ENCODE measurements at places on chromosomes 11 and 22.

DNA sequence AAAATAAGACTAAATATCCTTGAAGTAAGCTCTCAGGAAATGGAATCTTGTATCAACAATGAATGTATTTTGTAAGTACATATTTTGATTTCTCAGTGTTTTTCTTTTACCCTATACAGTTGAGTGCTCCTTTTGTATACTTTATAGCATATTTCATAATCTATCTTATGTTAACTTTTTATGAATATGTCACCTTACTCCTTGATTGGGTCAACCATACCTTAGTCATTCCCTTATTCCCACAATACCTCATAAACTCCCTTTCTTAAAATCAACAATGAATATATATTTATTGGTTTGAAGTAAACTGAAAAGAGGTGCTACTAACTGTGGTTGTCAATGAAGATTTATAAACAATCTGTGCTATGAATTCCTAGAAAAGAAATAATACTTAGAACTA is 686.2 kb downstream of the METTL15 start:
- DNase-seq, result no peak

DNA sequence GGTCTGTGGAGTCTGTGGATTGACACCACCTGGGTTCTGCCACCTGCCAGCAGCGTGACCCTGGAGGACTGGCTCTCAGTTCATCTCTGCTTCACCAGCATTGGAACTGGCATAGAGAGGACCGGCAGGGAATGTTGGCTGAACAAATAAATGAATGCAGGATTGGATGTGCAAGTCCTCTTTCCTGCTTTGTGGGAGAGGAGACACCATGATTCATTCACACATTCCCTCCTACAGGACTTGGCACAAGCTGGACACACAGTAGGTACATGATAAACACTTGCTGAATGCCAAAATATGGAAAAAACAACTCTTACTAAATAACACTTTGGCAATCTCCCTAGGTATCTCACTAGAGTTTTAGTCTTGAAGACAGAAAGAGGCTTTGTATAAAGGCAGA is 116.6 kb upstream of the NARS2 start:
- no peak for DNase-seq

GRCh38 chr22:50078761-50079160 is 6.5 kb downstream of the MLC1 start:
- no peak for DNase-seq

- DNase-seq, result no peak
These were observed 1.6 kb upstream of the WT1 start for GRCh38 chr11:32436751-32437494.

DNA sequence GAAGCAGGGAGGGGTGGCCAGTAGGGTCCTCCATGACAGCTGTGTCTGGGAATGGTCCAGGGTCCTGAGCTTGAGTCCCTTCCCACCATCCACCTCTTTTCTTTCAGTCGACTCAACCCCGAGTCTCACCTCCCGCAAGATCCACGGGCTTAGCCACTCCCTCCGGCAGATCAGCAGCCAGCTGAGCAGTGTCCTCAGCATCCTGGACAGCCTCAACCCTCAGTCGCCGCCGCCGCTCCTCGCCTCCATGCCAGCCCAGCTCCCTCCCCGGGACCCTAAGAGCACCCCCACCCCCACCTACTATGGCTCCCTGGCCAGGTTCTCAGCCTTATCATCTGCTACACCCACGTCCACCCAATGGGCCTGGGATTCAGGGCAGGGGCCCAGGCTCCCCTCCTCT is 81.9 kb downstream of the CEP164 start:
- no peak for DNase-seq

Data from stimulated activated CD8-positive, alpha-beta memory T cell treated with anti-CD3 and anti-CD28 coated beads, Interleukin-15, amount 100 ng/mL, for 1 hour (primary cell).